ENCODE measurements at places on chromosomes 16 and 17. TPM values are rescaled to one million over a fixed set of nuclear protein-coding genes. Genes with fewer than 3 reads are reported as not detected.

- no peaks in the 10 kb centered on the region for H3K36me3 ChIP-seq
- no peaks in the 10 kb centered on the region for H3K27me3 ChIP-seq
- no peak for DNase-seq
Measured at GRCh38 chr17:73000832-73001231, 91.7 kb downstream of the SLC39A11 start.

DNA sequence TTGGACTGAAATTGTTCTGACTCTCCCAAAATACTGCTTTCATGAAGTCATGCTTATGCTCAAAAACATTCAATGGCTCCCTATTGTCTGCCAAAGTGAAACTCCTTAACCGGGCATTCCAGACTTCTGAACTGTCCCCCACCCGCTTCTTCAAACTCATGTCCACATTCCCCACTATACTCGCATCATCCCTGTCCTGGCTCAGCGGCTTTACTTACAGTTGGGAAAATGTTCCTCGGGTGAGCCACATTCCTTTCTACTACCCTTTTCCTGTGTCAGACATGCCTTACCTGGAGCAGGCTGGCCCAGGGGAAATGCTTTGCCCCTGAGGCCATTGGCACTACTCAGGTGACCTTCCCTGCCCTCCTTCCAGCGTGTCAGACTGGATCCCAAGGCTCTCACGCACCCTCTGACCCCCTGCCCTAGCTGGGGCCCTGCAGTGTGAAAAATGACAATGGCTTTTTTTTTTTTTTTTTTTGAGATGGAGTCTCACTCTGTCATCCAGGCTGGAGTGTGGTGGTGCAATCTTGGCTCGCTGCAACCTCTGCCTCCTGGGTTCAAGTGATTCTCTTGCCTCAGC, 5.3 kb downstream of the CYGB start:
- no peaks in the 10 kb centered on the region for H3K36me3 ChIP-seq
- peaks cover 29% of the 10 kb centered on the region for H3K27me3 ChIP-seq
- H3K4me1 ChIP-seq: no peaks in the 10 kb centered on the region
- no peak overlapping the region for H3K27ac ChIP-seq
- no peak for DNase-seq

DNA sequence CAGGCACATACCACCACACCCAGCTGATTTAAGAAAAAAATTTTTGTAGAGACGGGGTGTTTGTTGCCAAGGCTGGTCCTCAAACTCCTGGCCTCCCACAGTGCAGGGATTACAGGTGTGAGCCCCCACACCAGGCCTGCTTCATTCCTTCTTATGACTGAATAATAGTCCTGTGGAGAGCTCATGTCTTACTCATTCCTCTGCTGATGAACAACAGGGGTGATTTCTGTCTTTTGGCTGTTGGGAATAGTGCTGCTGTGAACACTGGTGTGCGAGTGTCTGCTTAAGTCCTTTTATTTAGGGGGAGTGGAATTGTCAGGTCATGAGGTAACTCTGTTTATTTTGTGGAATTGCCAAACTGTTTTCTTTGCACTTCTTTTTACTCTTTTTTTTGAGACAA, 2.7 kb upstream of the CTRB1 start:
- DNase-seq: no peak
- peaks cover 1% of the 10 kb centered on the region for H3K4me1 ChIP-seq
- H3K27ac ChIP-seq: no peak overlapping the region
- H3K36me3 ChIP-seq: no peaks in the 10 kb centered on the region
- H3K4me3 ChIP-seq: no peak overlapping the region

DNA sequence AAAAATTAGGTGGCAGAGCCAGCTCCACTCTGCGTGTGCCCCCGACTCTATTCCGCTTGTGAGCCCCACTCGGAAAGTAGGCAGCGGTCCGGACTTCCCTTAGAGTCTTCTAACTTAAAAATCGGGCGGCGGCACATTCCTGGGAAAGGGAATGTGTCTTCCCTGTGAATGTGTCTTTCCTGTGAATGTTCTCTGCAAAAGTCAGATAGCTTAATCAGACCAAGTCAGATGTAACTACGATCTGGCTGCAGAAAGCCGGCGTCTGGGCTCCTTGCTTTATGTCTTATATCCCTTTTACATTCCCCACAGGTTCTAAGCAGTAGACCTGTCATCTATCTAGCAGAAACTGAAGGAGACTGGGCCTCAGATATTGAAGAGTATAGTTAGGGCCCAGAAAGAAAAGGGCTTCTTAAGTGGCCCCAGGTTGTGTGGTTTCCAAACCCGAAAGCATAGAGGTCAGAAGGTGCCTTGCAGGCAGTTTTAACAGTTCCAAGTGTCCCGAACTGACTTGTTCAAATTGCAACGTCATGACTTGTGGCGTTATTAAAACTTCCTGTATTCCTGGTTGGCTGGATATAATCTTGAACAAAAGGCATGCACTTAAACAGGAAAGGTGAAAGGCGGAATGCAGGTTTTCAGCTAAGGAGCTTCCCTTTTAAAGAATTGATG, 601 bp downstream of the PHKB start:
- no peaks in the 10 kb centered on the region for H3K27me3 ChIP-seq
- DNase-seq: no peak
- peaks cover 27% of the 10 kb centered on the region for H3K36me3 ChIP-seq

GRCh38 chr17:49567871-49568694, 7.6 kb upstream of the NXPH3 start:
- H3K27me3 ChIP-seq: peaks cover 30% of the 10 kb centered on the region
- DNase-seq: peak; percentile 73
- H3K4me1 ChIP-seq: peaks cover 28% of the 10 kb centered on the region
- peak overlapping the region; percentile 67 for H3K4me3 ChIP-seq

DNA sequence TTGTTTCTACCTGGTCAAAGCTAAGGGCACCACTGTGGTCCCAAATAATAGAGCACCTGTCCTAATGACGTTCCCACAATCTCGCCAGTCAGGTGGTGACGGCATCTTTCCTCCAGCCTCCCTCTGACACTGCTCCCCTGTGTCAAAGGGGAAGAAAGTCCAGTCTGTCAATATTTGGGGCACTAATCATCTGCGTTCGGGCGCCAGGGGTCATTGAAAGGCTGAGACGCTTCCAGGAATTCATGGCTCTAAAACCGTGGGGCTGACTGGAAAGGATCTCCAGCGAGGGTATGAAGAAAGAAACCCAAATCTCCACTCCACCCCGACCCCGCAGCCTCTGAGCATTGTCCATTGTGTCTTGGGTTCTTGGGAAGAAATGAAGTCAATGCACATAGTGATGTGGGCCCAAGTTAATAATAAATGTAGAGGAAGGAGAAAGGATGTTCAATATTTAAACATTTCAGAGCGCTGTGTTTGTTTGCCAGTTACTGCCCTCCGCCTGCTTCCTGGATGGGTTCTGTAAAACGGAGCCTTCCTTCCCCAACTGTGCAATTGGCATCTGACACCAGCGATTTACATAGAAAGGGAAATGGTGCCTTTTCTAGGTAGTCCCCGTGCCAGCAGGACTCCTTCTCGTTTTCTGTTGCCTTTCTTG, 103.2 kb downstream of the SOCS1 start:
- H3K36me3 ChIP-seq: peaks cover 46% of the 10 kb centered on the region
- H3K27ac ChIP-seq: peak overlapping the region; percentile 39
- DNase-seq: no peak
- peaks cover 52% of the 10 kb centered on the region for H3K4me1 ChIP-seq
- no peak overlapping the region for H3K4me3 ChIP-seq
- H3K27me3 ChIP-seq: no peaks in the 10 kb centered on the region

DNA sequence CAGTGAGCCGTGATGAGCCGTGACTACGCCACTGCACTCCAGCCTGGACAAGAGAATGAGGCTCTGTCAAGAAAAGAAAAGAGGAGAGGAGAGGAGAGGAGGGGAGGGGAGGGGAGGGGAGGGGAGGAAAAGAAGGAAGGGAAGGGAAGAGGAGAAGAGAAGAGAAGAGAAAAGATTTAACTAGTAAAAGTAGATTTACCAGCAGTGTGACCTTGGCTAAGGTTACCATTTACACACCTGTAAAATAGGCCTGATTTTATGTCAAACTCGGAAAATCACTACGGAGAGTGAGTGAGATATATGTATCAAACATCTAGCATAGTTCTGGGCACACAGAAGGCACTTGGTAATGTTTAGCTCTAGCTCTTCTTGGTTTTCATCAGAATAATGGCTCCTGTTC, 109.2 kb downstream of the LYRM1 start:
- no peak for DNase-seq
- peaks cover 30% of the 10 kb centered on the region for H3K27me3 ChIP-seq
- no peaks in the 10 kb centered on the region for H3K36me3 ChIP-seq
- H3K4me3 ChIP-seq: no peak overlapping the region

GRCh38 chr16:75264999-75265910, 13.8 kb upstream of the BCAR1 start:
- peaks cover 35% of the 10 kb centered on the region for H3K27me3 ChIP-seq
- H3K4me1 ChIP-seq: no peaks in the 10 kb centered on the region
- no peak overlapping the region for H3K4me3 ChIP-seq
- H3K36me3 ChIP-seq: no peaks in the 10 kb centered on the region
- DNase-seq: no peak

- no peaks in the 10 kb centered on the region for H3K36me3 ChIP-seq
- no peak overlapping the region for H3K4me3 ChIP-seq
- H3K4me1 ChIP-seq: peaks cover 9% of the 10 kb centered on the region
- H3K27me3 ChIP-seq: no peaks in the 10 kb centered on the region
Measured at GRCh38 chr17:18966831-18967624, 15.1 kb downstream of the SLC5A10 start.

GRCh38 chr16:88769617-88770460, 15.2 kb downstream of the PIEZO1 start:
- DNase-seq: no peak
- peaks cover 14% of the 10 kb centered on the region for H3K4me1 ChIP-seq
- H3K4me3 ChIP-seq: no peak overlapping the region
- H3K27me3 ChIP-seq: no peaks in the 10 kb centered on the region
- no peaks in the 10 kb centered on the region for H3K36me3 ChIP-seq

- DNase-seq: no peak
- H3K27me3 ChIP-seq: no peaks in the 10 kb centered on the region
- no peaks in the 10 kb centered on the region for H3K4me1 ChIP-seq
- H3K36me3 ChIP-seq: peaks cover 5% of the 10 kb centered on the region
- no peak overlapping the region for H3K27ac ChIP-seq
- H3K4me3 ChIP-seq: no peak overlapping the region
Measured at GRCh38 chr16:54110016-54110981, 176.3 kb downstream of the IRX3 start.

DNA sequence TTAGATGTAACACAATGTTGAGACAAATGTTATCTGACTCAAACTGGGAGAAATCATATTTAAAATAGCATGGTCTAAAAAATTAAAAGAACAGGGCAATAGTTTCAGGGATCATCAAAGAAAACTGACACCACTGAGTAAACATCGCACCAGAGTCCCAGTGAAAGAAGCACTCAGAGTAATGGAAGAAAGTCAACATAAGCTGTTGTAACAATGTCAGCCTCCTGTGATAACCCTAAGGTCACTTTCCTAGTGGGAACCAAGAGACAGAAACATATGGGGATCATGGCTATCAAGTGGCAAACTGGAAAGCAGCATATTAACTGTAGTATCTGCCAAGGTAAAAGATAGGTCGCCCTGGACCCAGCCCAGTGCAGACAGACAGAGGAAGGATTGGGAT, 160.8 kb downstream of the CA10 start:
- no peaks in the 10 kb centered on the region for H3K36me3 ChIP-seq
- H3K4me3 ChIP-seq: no peak overlapping the region
- no peak for DNase-seq

GRCh38 chr16:55703003-55704001, 47.5 kb downstream of the SLC6A2 start:
- peaks cover 9% of the 10 kb centered on the region for H3K4me1 ChIP-seq
- H3K27me3 ChIP-seq: peaks cover 4% of the 10 kb centered on the region
- no peaks in the 10 kb centered on the region for H3K36me3 ChIP-seq
- peak; percentile 9 for DNase-seq

DNA sequence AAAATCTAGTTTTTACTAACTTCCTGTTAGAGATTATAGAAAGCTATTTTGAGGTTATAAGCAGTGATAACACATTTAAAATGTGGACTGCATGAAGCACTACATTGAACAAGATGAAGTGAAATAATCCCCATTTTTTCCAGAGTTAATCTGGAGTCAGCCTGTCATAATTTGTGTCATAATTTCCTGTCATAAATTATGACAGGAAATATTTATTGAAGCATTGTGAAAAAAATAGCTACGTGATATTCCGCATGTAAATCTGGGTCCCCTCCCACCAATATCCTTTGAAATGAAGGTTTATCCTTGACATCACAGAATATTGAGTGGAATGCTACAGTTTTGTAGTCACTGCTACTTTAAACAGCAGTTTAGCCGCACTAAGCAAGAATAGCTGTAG, 40.1 kb downstream of the OMG start:
- no peak for DNase-seq
- H3K27ac ChIP-seq: no peak overlapping the region
- H3K4me1 ChIP-seq: peaks cover 2% of the 10 kb centered on the region

- H3K36me3 ChIP-seq: no peaks in the 10 kb centered on the region
- no peaks in the 10 kb centered on the region for H3K4me1 ChIP-seq
- no peak for DNase-seq
- H3K4me3 ChIP-seq: no peak overlapping the region
- no peak overlapping the region for H3K27ac ChIP-seq
Measured at GRCh38 chr16:12228602-12229499, 252.3 kb downstream of the SNX29 start.

DNA sequence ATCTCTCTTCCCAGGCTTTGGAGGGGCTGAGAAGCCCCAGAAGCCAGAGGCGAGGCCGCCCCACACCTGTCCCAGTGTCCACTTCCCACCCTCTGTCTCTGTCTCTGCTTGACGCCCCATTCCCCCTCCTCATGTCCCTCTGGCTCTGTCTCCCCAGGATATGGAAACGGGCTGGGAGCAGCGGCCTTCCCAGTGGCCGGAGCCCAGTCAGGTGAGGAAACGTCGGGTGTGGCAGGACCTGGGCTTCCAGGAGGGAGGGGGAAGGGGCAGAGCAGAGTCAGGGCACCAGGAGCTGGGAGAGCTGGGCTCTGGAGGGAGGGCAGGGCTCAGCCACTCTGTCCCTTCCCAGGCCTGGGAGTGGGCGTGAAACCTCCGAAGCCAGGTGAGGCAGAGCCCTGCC, 10.6 kb upstream of the PKMYT1 start:
- peaks cover 2% of the 10 kb centered on the region for H3K27me3 ChIP-seq
- no peak overlapping the region for H3K4me3 ChIP-seq
- H3K4me1 ChIP-seq: no peaks in the 10 kb centered on the region
- DNase-seq: no peak
- no peaks in the 10 kb centered on the region for H3K36me3 ChIP-seq
- no peak overlapping the region for H3K27ac ChIP-seq

The PEMT gene
- total RNA-seq: 39.2 TPM

The CTU2 gene
- total RNA-seq: 43.8 TPM

The KRT36 gene
- not detected for total RNA-seq

The MVP gene
- 130 TPM for total RNA-seq

Measured in activated T-helper 2 cell treated with anti-CD3 and anti-CD28 coated beads, Interferon-gamma antibody, Interleukin-2, Interleukin-4, amounts not matched to agents 10 μg/mL and 5 μg/mL and 100 μg/mL, durations not matched to agents 14 hours and 24 hours and 36 hours (primary cell).